NCI-H2107 (cell line): ENCODE measurements at places on chromosomes 7 and 10.

GRCh38 chr7:39248692-39249090, 271.0 kb downstream of the POU6F2 start:
- no peak for DNase-seq

DNA sequence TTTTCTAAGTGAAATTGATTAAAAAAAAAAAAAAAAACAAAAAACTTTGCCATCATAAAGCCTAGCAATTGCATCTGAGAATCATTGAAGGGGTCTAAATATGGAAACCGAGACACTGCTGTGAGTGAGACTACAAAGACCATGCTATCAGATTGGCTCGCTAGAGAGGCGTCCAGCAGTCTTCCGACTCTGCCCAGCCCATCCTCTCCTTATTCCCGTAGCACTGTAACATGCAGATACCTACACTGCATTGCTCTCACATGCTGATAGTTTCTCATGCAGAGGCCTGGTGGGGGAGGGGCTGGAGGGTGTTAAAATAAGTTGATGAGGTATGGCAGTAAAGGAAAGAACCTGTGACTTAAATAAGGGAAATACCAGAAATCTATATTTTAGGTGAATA, 130.7 kb downstream of the NRF1 start:
- DNase-seq = no peak

- no peak for DNase-seq
These were observed 481.7 kb downstream of the PHTF2 start for GRCh38 chr7:78280276-78280675.

GRCh38 chr10:59910867-59911266, 4.5 kb upstream of the CCDC6 start:
- no peak for DNase-seq
